NCI-H1048 (cell line): ENCODE measurements at places on chromosomes 1 and 21.
A peak's percentile ranks its signal among the peaks of the same experiment; 100 is the strongest.

DNA sequence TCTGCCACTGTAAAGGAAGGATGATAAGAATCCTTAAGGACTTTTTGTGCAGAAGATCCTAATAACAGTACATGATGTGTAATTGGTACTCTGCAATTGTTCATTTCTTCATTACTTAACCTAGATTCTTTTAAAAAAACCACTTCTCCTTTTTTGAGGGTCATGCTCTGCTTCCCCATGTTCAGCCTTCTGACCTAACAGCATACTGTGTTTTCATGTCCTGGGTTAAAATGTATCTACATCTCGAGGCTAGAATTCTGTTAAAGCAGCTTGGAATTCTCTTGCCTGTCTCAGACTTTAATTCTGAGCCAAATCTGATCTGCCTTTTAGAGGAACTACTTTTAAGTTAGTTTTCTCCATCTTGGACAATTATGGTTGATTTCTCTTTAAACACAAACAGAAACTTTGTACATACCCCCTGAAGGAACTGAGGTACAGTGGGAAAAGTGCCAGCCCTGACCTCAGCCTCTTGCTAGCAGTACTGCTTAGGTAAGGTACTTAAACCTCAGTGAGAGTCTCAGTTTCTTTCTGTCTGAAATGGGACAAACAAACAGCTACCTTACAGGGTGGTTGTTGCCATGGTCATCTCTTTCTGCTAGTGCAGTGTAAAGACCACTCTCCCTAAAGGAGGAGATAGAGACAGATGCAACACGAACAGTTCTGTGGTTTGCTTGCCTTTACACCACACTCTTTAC, 103.2 kb upstream of the DYNLT5 start:
- DNase-seq = no peak

GRCh38 chr1:2934642-2935081, 86.6 kb upstream of the ACTRT2 start:
- no peak for DNase-seq

GRCh38 chr1:11676386-11677103, 4.4 kb downstream of the MAD2L2 start:
- DNase-seq = no peak

- peak; percentile 60 for DNase-seq
Observed at GRCh38 chr1:206911064-206911663, 10.6 kb downstream of the FCMR start.

- DNase-seq = no peak
Observed at GRCh38 chr1:7680207-7680954, 90.7 kb upstream of the VAMP3 start.

GRCh38 chr1:193355178-193355577, 168.8 kb upstream of the B3GALT2 start:
- no peak for DNase-seq

GRCh38 chr1:180778782-180779398, 133.8 kb upstream of the KIAA1614 start:
- no peak for DNase-seq

DNA sequence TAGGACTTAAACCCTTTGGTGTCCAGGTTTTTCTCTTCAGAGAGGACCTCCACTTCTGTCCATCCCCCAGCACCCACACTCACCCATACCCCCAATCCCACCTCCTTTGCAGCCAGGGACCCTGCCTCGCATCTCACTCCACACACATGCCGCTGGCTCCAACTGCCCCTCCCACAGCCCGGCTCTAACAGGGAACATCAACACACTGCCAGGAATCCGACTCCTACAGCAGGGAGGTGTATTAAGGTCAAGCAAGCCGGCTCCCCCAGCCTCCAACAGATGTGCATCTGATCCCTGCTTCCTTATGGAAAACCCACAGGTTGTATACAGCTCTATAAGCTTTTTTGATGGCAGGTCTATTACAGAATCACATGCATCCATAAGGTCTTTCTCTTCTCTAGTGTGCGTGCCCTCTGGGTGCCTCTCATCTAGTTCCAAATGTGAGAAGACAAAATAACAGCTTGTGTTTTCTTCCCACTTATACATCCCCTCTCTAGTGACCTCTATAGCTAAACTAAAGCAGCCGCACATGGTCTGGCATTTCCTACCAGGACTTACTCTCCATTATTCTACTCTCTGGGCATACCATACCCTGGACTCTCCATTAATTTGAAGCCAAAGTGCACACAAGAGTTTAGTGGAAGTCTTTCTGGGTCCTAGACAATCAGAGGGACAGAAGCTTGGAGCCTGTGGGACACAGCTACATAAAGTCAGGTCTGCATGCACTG, 16.3 kb downstream of the PIK3C2B start:
- no peak for DNase-seq

DNA sequence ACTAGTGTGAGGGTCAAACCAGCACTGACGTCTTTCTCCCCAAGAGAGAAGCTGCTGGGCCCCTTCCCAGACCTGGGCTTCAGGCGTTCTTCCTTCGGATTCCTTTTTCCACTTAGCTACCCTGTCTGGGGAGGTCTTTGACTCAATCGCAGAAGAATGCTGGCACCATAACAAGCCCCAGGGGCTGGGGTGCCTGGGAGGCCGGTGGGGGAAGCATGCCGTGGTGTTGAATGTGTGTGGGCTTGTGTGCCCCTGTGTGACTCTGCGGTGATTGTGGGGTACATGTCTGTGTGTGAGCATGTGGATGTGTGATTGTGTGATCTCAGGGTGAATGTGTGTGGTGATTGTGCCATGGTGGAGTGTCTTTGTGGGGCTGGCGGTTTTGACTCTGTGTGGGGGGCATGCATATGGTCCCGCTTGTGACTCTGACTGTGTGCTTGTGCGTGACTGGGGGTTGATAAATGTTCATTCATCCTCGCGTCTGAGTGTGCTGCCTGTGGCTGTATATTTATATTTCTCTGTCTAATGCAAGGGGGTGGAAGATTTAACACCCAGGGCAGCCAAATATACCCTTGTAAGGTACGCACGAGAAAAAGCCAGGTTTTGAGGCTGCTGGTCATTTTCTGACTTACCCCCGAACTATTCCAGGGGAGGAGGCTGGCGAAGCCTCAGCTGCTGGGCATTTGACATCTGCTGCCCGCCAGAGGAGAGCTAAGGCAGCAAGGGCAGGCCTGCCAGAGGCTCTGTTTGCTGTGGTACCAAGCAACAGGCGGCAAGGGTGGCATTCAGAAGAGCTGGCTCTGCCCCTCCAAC, 1.1 kb upstream of the SYNC start:
- no peak for DNase-seq

GRCh38 chr1:227889863-227890405, 57.8 kb downstream of the WNT9A start:
- no peak for DNase-seq
